T-cell (primary cell): ENCODE measurements at places on chromosomes 3 and 15. TPM values are rescaled to one million over a fixed set of nuclear protein-coding genes. Genes with fewer than 3 reads are reported as not detected.

GOLGA6D gene
- total RNA-seq: not detected

COL8A1 gene
- 0.15 TPM for total RNA-seq

GABRG3 gene
- total RNA-seq: not detected

MYLK gene
- 1.0 TPM for total RNA-seq

SFMBT1 gene
- total RNA-seq: 32.5 TPM

REC114 gene
- not detected for total RNA-seq

CPN2 gene
- total RNA-seq: 0.13 TPM

ZDHHC23 gene
- 5.4 TPM for total RNA-seq

NUP210 gene
- 148 TPM for total RNA-seq
